Osteoblast (primary cell): ENCODE measurements at places on chromosomes 2 and 18. TPM values are rescaled to one million over a fixed set of nuclear protein-coding genes. Genes with fewer than 3 reads are reported as not detected.

GRCh38 chr2:224404796-224405195 lies 2.9 kb upstream of the FAM124B start:
- no peak for DNase-seq
- no peak overlapping the region for H3K4me3 ChIP-seq
- H3K27ac ChIP-seq: no peak overlapping the region
- peaks cover 5% of the 10 kb centered on the region for H3K27me3 ChIP-seq
- no peaks in the 10 kb centered on the region for H3K36me3 ChIP-seq

GRCh38 chr18:58391231-58391825 lies 237.6 kb downstream of the ALPK2 start:
- no peak overlapping the region for H3K27ac ChIP-seq
- H3K27me3 ChIP-seq: no peaks in the 10 kb centered on the region
- no peak for DNase-seq
- H3K4me3 ChIP-seq: no peak overlapping the region
- peaks cover 30% of the 10 kb centered on the region for H3K4me1 ChIP-seq

GRCh38 chr18:56598422-56598821 lies 40.0 kb downstream of the TXNL1 start:
- no peaks in the 10 kb centered on the region for H3K4me1 ChIP-seq
- H3K4me3 ChIP-seq: no peak overlapping the region
- H3K27ac ChIP-seq: no peak overlapping the region
- H3K27me3 ChIP-seq: no peaks in the 10 kb centered on the region
- H3K36me3 ChIP-seq: peaks cover 6% of the 10 kb centered on the region
- DNase-seq: no peak

- H3K4me3 ChIP-seq: no peak overlapping the region
- peaks cover 11% of the 10 kb centered on the region for H3K27me3 ChIP-seq
- H3K36me3 ChIP-seq: no peaks in the 10 kb centered on the region
- H3K4me1 ChIP-seq: no peaks in the 10 kb centered on the region
These were observed 28.6 kb upstream of the CETN1 start for GRCh38 chr18:551404-552061.

GRCh38 chr2:151996243-151997003 lies 102.4 kb downstream of the CACNB4 start:
- peaks cover 2% of the 10 kb centered on the region for H3K27me3 ChIP-seq
- DNase-seq: peak; percentile 56
- H3K4me3 ChIP-seq: no peak overlapping the region
- H3K4me1 ChIP-seq: no peaks in the 10 kb centered on the region
- H3K36me3 ChIP-seq: no peaks in the 10 kb centered on the region

DNA sequence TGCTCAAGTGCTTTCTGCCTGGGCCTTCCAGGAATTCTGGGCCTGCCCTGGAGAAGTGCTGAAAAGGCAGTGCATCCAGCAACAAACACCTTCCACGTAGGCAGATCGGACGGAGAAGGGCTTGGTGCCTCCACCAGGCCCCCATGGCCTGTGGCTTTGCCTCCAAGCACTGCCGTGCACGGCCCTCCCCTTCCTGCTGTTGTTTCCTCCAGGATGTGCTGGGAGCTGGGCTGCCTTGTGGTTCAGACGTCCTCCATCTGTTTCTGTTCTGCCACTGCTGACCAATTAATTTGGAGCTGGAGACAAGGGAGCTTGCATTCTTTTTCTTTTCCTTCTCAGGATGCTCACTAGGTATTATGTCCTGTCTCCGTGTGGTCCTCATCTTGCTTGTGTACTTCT lies 197.0 kb downstream of the HRH4 start:
- H3K4me1 ChIP-seq: no peaks in the 10 kb centered on the region
- H3K27me3 ChIP-seq: no peaks in the 10 kb centered on the region
- H3K36me3 ChIP-seq: no peaks in the 10 kb centered on the region
- H3K27ac ChIP-seq: no peak overlapping the region
- DNase-seq: peak; percentile 37

DNA sequence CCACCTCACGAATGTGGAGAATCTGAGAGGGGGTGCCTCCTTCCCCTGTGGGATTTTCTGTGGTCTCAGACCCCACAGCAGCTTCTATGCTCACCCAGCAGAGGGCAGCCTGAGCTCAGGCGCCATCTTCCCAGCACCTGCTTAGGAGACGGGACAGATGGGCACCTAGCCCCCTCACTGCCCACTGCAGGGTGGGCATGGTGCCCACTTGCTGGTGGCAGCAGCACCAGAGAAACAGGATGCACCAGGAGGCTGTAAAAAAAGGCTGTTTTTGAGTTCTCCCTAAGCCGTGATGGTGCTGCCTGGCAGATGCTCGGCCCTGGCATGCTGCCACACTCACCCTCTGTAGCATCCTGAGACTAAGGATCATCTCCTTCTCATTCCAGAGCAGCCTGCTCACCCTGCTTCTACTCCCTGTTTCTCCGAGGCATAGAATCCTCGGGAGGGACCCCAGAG lies 19.1 kb upstream of the SLC20A1 start:
- H3K27ac ChIP-seq: peak overlapping the region; percentile 84
- no peak for DNase-seq
- H3K36me3 ChIP-seq: no peaks in the 10 kb centered on the region
- H3K4me3 ChIP-seq: peak overlapping the region; percentile 65

DNA sequence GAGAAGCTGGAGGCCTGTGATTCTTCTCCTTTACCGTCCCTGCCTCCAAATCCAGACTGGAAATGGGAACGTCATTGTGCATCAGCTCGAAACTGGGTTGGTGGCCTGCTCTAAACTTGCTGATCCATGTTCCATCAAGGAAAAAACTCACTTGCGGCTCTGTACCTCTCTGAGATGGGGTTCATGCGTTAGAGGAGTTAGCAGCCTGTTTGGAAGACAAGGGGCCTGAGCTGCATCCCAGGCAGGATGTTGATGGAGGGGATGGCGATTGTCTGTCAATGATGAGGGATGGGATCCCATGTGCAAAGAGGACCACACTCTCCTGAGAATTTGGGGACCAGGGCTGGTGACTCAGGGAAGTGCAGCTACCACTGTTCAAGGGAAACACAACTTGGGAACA lies 26.0 kb downstream of the TWIST2 start:
- H3K4me3 ChIP-seq: no peak overlapping the region
- no peaks in the 10 kb centered on the region for H3K36me3 ChIP-seq
- H3K27ac ChIP-seq: no peak overlapping the region
- no peaks in the 10 kb centered on the region for H3K27me3 ChIP-seq
- no peak for DNase-seq

DNA sequence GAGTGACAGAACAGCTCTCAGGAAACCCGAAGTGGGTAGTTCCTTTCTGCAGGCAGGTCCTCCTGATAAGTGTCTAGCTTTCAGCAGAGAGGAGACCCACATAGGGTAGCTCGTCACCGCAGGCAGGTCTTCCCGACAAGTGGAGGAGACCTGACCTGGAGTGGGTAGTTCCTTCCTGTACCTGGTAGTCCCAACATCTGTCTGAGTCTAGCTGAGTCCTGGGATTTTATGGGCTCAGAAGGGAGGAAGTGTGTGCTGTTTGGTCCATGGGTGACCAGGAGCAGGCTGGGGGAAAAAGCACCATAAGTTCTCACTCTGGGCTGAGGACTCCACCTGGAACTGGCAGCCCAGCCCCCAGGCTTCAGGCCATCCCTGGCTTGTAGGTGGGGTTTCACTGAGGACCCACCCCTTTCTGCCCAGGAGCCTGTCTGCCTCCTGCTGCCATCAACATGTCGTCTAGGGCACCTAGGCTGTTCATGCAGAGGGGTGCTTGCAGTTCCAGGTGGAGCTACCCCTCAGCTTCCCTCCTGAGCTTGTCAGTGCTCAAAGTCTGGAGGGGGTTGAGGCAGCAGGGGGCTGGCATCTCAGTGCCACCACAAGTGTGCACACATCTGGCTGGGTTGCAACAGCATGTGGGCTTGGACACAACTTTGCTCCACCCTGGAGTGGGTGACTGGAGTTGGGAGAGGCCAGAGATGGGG lies 9.4 kb downstream of the DYSF start:
- H3K27me3 ChIP-seq: peaks cover 37% of the 10 kb centered on the region
- no peak overlapping the region for H3K4me3 ChIP-seq
- no peak overlapping the region for H3K27ac ChIP-seq
- DNase-seq: no peak
- peaks cover 10% of the 10 kb centered on the region for H3K4me1 ChIP-seq

GRCh38 chr2:230986520-230987136 lies 9.3 kb upstream of the SPATA3 start:
- H3K4me1 ChIP-seq: peaks cover 4% of the 10 kb centered on the region
- H3K27ac ChIP-seq: no peak overlapping the region
- H3K27me3 ChIP-seq: peaks cover 6% of the 10 kb centered on the region
- H3K4me3 ChIP-seq: peak overlapping the region; percentile 64
- DNase-seq: peak; percentile 82

DNA sequence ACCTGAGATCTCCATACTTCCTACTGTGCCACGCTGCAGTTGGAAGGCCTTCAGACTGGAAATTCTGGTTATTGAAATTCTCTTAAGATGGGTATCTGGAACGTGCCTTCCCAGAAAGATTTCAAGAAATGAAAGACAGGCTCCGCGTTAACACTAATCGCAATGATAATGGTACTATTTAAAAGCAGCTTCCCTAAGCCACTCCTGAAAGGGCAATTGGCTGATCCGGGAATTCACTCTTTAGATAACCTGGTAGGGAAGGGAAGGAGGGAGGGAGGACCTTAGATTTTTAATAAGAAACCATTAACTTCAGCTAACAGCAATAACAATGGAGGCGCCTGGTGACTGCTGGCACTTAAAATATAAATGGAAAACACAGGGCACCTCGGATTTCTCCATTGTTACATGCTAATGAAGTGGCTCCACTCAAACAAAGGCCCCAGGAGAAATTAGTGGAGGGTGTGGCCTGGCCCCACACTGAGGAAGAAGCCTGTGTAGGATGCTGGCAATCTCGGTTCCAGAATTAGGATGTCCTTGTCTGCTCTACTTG lies 22.5 kb upstream of the MTA3 start:
- no peak for DNase-seq
- no peak overlapping the region for H3K27ac ChIP-seq
- H3K27me3 ChIP-seq: no peaks in the 10 kb centered on the region
- H3K4me1 ChIP-seq: no peaks in the 10 kb centered on the region
- H3K4me3 ChIP-seq: no peak overlapping the region

- no peaks in the 10 kb centered on the region for H3K36me3 ChIP-seq
- no peak for DNase-seq
- no peaks in the 10 kb centered on the region for H3K4me1 ChIP-seq
These were observed 1935.1 kb upstream of the PIK3C3 start for GRCh38 chr18:40019797-40020392.

- no peak overlapping the region for H3K4me3 ChIP-seq
- no peaks in the 10 kb centered on the region for H3K36me3 ChIP-seq
- no peak overlapping the region for H3K27ac ChIP-seq
- DNase-seq: no peak
- no peaks in the 10 kb centered on the region for H3K27me3 ChIP-seq
These were observed 147.9 kb upstream of the CBLN2 start for GRCh38 chr18:72692086-72692485.

- no peaks in the 10 kb centered on the region for H3K4me1 ChIP-seq
- H3K27ac ChIP-seq: no peak overlapping the region
- H3K4me3 ChIP-seq: no peak overlapping the region
- no peaks in the 10 kb centered on the region for H3K36me3 ChIP-seq
- H3K27me3 ChIP-seq: no peaks in the 10 kb centered on the region
These were observed 293.7 kb upstream of the ACVR2A start for GRCh38 chr2:147550995-147551731.

DNA sequence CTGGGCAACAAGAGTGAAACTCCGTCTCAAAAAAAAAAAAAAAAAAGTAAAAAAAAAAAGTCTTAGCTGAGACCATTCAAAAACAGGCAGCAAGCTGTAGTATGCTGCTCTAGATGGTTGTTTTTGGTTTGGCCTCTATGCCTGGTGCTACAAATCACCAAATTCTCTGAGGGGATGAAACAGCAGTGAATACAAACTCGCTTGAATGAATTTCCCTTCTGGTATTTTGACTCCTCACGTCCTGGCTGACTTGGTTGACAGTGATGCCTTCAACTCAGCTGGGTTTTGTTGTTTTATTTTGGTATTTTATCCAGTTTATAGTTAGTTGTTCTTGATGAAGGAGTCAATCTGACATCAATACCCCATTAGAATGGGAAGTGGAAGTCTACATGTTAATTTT lies 3.3 kb upstream of the TCF7L1 start:
- DNase-seq: peak; percentile 81
- peaks cover 15% of the 10 kb centered on the region for H3K4me1 ChIP-seq
- H3K27me3 ChIP-seq: peaks cover 3% of the 10 kb centered on the region
- no peak overlapping the region for H3K27ac ChIP-seq

- peak; percentile 9 for DNase-seq
- no peaks in the 10 kb centered on the region for H3K4me1 ChIP-seq
- H3K4me3 ChIP-seq: no peak overlapping the region
- H3K27ac ChIP-seq: no peak overlapping the region
- no peaks in the 10 kb centered on the region for H3K27me3 ChIP-seq
These were observed 43.6 kb downstream of the SANBR start for GRCh38 chr2:61109291-61109690.

DNA sequence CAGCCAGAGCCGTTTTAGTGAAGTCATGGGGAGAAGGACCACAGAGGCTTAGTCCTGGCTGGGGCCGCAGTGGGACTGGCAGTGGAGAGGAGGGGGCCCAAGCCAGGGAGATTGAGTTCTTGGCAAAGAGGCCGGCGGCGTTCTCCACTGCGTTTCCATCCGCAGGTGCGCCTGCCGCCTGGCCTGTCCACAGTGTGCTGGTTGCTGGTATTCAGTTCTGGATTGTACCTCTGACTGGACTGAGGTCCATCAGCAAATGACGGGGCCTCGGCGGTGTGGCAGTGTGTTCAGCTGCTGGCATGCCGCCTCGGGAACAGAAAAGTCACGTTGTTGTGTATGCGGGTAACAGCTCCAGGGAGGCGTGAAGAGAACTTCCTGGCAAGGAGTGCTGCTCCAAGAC lies 36.8 kb downstream of the LRRFIP1 start:
- no peak for DNase-seq
- no peaks in the 10 kb centered on the region for H3K36me3 ChIP-seq
- peaks cover 18% of the 10 kb centered on the region for H3K4me1 ChIP-seq
- no peak overlapping the region for H3K4me3 ChIP-seq

GRCh38 chr2:5661362-5661761 lies 30.8 kb upstream of the SOX11 start:
- no peaks in the 10 kb centered on the region for H3K36me3 ChIP-seq
- H3K4me1 ChIP-seq: no peaks in the 10 kb centered on the region
- no peak overlapping the region for H3K4me3 ChIP-seq
- no peaks in the 10 kb centered on the region for H3K27me3 ChIP-seq
- DNase-seq: no peak

MAP3K19 gene
- total RNA-seq: not detected in 2 replicates

POTEE gene
- total RNA-seq: under 0.01 TPM in 1 of 2 replicates, not detected in the other

PDE1A gene
- total RNA-seq: 42.0 and 69.2 TPM in 2 replicates

ANKRD29 gene
- 9.8 and 20.9 TPM in 2 replicates for total RNA-seq

RNU2-63P gene
- not detected in 2 replicates for total RNA-seq

TEX44 gene
- total RNA-seq: not detected in 2 replicates

DOCK10 gene
- 33.3 and 38.3 TPM in 2 replicates for total RNA-seq

FZD7 gene
- total RNA-seq: 64.8 and 73.8 TPM in 2 replicates

UGT1A5 gene
- not detected in 2 replicates for total RNA-seq

DSG1 gene
- not detected in 2 replicates for total RNA-seq

MAP3K20 gene
- 55.7 and 56.1 TPM in 2 replicates for total RNA-seq

DYTN gene
- total RNA-seq: not detected in 2 replicates

VAMP5 gene
- total RNA-seq: 21.8 and 27.1 TPM in 2 replicates

GKN2 gene
- not detected in 2 replicates for total RNA-seq

EVX2 gene
- under 0.01 TPM in 1 of 2 replicates, not detected in the other for total RNA-seq

UGP2 gene
- 123 and 133 TPM in 2 replicates for total RNA-seq
